ENCODE measurements at places on chromosomes 12 and 14.

DNA sequence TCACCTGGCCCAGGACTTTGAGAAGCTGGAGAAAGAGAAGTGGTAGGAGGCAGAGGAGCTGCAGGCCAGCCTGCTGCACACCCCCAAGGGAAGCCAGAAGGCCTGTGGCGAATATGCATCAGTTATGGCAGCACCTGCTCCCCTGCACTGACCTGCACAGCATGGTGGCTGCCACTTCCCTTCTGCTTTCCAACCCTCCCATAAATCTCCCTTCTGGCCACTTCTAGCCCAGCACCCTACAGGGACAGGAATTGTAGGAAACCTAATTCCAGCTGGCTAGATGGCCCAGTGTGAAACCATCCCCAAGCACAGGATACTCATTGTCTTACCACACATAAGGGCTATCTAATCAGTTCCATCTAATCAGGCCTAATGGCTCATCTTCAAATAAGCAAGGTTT is 136.3 kb downstream of the TBX3 start:
- DNase-seq: no peak

DNA sequence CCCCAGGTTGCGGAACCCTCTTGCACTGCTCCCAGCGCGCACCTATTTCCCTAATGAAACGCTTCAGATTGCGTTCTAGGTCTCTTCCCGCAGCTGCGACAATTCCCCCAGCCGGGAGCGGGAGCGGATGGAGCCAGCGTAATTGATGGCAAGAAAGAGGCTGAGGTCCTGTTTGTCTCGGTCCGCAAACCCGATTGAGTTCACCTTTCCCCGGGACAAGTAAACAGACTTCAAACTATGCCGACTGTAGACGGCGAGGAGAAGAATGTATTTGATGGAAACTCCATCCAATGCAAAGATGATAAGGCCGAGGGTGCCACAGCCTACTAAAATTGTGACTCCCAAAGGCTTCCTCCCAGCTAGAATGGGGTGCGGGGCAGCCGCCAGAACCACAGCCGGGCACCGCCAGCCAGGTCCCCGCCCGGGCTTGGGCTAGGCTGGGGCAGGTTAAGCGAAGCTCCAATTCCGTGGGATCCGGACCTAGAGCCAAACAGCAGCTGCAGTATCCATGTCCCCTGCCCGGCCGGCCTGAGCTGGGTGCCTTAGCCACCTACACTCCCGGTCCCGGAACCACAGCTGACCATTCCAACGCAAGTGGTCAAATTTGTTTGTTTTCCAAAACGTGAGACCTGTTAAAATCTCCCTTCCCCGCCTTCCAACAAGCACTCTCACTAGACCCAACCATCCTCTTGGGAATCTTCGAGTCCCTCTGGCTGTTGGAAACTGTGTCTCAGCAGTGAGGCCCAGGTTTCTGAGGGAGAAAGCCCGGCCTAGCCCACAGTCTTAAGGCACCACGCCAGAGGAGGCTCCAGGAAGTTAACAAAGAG is 5.5 kb downstream of the NKX2-1 start:
- no peak for DNase-seq

GRCh38 chr12:54723379-54724256 is 75.5 kb upstream of the DCD start:
- no peak for DNase-seq

GRCh38 chr12:90355711-90356355 is 599.1 kb downstream of the CCER1 start:
- no peak for DNase-seq

DNA sequence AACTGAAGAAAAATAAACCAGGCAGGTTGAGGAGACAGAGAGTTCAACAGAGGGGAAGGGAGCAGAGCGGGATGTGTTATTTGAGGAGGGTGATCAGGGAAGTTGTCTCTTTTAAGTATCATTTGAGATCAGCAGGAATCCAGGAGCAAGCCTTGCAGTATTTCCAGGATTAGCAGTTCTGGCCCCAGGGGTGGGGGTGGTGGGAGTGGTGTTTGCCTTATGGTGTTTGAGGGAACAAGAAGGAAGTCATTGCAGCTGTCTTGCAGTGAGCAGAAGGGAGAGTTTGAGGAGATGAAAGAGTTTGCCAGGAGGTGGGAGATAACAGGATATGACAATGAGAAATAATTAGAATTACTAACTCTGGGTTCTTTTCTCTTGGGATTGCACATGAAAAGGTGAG is 418.6 kb downstream of the NELL2 start:
- DNase-seq: no peak

DNA sequence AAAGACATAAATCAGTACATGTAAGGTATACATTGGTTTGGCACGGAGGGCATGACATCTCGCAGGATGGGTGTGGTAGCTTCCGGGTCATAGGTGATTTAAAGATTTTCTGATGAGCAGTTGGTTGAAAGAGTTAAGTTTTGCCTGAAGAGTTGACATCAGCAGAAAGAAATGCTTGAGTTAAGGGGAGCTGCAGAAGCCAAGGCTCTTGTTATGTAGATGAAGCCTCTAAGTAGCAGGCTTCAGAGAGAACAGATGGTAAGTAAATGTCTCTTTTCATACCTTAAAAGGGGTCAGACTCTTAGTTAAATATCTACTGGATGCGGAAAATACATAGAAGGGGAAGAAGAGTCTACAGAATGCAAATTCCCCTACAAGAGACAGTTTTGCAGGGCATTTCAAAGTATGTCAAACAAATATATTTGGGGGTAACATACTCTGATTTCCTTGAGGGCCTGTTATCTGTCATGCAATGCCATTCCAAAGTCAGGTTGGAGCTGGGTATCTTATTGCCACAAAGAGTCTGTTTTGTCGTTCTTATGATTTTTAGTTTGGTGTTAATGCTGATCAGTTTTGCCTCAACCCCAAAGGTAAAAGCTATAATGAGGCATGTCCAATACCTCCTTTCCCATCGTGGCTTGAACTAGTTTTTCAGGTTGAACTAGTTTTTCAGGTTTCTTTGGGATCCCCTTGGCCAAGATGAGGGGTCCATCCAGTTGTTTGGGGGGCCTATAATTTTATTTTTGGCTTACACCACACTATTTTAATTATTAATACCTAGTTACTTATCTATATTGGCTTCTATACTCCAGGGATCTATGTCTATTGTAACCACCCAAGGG is 67.0 kb downstream of the PTHLH start:
- no peak for DNase-seq

DNA sequence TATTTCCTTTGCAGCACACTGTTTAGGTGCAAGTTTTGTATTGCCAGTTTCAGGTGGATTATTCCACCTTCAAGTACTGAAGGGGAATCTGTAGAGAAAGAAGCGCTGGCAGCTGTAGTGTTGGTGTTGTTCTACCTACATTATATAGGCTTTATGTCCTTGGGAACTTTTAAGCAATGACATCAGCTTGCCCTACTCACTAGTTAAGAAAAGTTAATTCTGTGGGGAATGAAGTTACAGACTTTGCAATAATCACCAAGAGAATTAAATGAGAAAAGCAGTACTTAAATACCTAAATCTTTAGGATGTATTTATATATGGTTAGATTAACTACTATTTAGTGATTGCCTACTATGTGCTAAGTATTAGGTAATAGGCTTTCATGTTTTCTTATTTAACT is at the start of gene OR4E1:
Gene OR4E1 (minus strand): TSS at position 101 of the 400 bp plus-strand sequence. CDS start 2,883 bp downstream, outside the sequence.
- no peak for DNase-seq

GRCh38 chr12:52215587-52216031 is 17.4 kb upstream of the KRT7 start:
- DNase-seq: peak; percentile 97

DNA sequence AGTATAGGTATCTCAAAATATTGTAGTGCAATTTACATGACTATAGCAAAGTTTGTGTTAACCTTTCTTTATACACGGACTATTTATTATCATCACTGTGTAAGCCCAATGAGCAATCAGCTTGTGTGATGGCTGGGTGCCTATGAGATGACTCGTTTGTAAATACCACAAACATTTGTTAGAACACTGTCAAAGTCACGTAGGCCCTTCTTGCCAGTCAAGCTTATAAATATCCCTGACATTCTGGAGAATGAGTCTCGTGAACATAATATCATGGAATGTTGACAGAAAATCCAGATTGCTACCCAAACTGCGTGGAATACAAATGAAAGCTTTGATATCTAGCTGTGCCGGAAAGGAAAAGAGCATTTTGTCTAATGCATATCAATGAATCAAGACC is 648.3 kb upstream of the MDGA2 start:
- peak; percentile 28 for DNase-seq

- DNase-seq: no peak
Measured at GRCh38 chr14:101216366-101217079, 313.0 kb upstream of the RTL1 start.

DNA sequence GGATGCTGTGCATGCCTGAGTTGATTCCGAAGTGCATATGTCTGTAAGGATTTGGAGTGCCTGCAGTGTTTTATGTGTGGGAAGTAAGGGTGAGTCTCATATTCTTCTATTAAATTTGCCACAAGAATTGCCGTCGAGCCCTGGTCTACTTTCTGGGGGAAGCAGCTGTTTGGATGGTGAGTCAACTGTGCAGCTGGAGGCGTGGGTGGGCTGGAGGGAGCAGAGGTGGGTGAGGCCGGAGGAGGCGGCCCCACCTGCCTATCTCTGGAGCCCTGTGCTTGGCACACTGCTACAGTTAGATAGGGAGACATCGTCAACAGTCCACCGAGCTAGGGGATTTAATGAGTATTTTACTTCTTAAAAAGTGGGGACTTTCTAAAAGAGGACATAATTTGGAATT is 9.7 kb downstream of the GLRX5 start:
- DNase-seq: no peak

DNA sequence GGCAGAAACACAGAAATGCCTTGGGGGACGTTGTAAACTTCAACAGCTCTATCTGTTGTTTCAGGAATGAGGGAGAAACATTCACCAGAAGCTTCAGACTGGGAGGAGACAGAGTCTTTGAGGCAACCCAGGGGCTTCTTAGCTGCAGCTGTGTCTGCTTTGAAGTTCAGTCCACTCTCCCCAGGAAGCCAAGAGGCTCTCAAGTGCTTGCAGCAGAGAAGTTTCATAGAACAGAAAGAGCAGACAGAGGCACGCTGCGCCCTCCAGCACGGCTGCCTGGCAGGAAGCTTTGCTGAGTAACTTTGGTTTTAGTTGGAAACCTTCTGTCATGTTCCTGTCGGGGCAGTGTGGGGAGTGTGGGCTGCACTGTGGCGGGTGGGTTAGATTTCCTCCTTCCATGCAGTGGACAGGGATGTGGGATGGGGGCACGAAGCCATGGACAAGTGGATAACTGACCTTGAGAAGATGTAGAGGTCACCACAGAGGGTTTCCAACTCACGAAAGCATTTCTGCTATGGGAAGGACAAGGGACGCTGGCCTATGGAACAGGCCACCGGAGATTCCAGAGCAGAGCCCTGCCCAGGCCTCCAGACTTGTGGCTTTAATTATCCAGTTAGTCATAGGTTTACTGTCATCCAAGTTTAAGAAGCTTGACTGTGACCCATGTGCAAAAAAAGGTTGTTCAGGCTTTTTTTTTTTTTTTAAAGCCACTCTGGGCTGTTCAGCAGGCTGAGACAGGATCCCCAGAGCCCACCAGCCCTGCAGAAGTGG is 107.7 kb downstream of the ARF6 start:
- DNase-seq: peak; percentile 51

DNA sequence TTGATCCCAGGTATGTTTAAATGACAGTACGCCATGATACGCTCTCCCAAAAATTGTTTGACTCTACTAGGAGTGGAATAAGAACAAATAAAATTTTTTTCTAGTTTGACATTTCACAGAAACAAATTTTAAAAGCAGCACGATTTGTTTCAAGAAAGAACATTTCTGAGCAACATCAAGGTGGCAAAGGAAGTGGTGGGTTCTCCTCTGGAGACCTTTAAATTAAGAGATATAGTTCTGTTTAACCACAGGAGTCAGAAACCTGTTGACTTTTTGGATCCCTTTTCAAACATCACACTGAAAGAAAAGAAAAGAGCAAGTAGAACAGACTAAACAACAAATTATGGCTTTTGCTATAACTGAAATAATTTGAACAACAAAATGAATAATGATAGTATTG is 2.5 kb upstream of the SLC6A13 start:
- no peak for DNase-seq

DNA sequence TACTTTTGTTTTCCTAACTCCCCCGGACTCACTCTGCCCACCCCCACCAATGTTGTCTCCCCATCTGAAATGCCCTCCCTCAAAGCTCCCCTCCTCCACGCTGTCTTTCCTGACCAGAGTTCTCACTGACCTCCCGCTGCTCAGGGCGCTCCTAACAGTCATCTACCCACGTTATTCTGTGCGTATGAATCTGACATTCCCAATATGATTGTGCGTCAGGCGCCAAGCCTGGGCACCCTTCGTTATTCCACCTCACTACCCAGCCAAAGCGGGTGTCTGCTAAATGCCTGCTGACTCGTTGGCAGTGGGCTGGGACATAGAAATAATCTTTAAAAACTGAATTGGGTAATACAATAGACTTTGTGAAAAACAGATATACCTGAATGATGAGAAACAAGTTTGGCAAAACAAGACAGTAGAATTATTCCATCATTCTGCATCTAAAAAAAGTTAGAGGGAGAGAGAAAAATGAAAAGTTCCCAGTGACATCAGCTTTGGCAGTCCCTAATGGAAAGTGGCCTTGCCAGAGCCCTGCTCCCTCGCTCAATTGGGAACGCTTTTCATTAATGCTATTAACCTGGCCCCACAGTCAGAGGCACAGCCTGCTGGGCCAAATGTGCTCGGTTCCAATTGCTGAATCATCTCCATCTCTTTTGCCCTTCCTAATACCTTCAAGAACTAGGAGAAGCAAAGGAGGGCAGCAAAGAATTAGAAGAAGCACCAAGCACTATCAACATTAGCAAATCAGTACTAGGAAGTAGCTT is 74.0 kb upstream of the PLXNC1 start:
- DNase-seq: no peak

- no peak for DNase-seq
Measured at GRCh38 chr14:87996291-87996592, 3.3 kb upstream of the GALC start.

DNA sequence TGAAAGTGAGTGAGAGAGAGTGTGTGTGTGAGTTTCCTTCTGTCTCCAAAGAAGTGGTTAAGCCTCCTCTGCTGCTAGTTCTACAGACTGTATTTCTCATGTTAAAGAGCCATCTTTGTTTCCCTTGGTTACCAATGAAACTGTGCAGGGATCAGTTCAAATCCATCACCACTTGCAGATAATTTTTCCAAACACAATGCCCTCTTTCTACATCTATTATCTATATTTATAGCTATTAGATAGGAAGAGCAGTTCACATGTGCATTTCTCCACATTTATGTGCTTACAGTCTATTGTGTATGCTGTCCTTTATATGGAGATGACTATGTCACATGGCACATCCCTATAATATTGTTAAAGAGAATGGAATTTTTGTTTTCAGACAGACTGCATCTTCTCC is 2.2 kb upstream of the DAAM1 start:
- no peak for DNase-seq

GRCh38 chr12:108017472-108018057 is 111.5 kb upstream of the WSCD2 start:
- DNase-seq: no peak

DNA sequence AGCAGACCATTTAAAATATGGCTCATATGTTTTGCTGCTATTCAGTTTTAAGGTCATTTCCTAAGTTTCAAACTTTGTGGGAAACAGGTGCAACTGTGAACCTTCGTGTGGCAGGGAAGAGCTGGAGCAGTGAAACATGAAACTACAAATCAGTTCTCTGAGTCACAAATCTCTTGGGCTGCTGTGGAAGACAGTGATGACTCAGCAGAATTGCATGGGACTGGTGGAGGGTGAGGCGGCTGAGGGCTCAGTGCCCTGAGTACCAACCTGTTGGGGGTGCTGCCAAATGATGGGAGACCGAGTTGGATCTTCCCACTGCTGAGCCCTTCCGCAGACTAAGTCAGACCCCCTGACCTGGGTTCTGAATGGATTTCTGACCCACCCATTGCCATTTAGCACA is 8.4 kb upstream of the CALM1 start:
- no peak for DNase-seq
